ENCODE measurements at places on chromosomes 1 and 21.

DNA sequence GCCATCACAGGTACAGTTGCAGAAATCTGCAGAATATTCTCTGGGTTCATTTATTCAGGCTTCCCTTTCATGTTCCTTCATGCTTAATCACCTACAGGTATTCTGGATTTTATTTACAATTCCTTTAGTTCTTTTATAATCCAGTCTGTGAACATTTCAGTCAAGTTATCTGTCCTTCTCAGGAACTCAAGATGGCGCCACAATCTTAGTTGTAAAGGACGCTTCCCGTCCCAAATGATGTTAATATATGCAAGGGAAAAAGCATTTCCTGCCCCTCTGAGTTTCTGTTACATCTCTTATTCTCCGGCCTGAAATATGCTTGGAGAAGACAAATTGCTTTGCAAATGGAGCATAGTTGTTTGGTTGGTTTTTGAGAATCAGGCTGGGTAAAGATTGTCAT, 19.3 kb downstream of the F3 start:
- no peak for DNase-seq

DNA sequence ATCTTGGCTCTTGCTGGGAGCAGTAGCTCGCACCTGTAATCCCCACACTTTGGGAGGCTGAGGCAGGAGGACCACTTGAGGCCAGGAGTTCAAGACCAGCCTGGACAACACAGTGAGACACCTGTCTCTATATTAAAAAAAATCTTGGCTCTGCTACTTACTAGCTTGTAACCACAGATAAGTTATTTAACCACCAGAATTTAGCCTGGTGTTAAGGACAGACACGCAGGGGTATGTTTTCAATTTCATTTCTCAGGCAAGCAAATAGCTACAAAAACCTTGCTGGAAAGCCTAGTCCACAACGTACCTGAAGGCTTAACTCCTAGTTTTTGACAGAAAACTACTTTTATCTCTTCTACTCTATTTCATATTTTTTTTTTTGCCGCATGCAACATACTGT, 24.8 kb upstream of the GFI1 start:
- DNase-seq: no peak

DNA sequence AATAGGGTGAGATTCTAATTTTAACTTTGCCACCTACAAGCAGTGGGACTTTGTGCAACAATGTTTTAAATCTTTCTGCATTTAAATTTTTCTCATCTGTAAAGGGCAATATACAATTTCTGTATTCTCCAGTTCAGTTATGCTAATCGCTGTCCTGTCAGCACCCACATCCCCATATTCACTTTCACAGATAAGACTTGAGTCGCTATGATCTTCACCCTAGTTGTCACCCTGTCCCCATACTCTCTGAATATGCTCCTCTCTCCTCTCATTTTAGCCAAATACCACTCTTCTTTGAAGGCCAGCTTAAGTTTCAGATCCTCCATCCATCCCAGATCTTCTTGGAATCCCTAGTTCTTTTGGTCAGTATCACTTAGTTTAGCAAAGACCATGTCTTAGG, 8.8 kb downstream of the DDR2 start:
- no peak for DNase-seq

GRCh38 chr1:180261524-180262155, 31.6 kb downstream of the LHX4 start:
- no peak for DNase-seq

DNA sequence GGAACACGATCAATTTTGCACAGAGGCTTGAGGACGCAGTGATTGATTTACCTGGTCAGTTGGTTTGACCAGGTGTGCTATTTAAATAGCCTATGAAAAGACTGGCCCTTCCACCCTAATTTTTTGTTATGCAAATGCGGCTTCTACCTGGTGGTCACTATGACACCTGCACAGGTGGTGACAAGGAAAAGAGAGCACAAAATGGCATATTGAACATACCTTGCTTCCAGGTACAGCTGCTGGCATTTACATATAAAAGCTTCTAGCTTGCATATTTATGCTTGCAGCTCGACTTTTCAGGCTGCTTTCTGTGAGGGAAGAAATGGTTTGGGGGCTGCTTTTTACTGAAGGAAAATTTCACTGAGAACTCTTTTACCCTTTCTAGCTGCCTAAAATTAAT, 15.3 kb upstream of the FMO4 start:
- DNase-seq: no peak

DNA sequence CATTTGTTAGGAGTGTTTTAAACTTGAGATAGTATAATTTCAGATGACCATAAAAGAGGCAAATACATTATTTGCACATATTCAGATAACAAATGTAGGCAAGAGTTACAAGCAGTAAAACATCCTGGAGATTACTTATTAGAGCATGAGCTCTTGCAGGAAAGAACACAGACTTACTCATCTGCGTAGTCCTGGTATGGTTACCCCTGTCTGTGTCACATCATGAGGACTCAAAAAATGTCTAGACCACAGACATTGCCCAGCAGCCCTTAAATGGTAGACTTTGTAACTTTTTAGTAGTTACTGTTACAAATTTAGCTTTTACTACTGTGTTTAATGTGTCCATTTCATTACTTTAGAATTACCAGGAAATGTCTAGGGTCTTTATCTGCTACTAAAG, 12.8 kb downstream of the CACHD1 start:
- DNase-seq: no peak

GRCh38 chr21:44461464-44462001, 6.2 kb downstream of the LRRC3 start:
- no peak for DNase-seq

- no peak for DNase-seq
Observed at GRCh38 chr1:199151634-199152425, 513.0 kb downstream of the PTPRC start.

- no peak for DNase-seq
Observed at GRCh38 chr1:77514921-77515776, 167.3 kb downstream of the ZZZ3 start.

DNA sequence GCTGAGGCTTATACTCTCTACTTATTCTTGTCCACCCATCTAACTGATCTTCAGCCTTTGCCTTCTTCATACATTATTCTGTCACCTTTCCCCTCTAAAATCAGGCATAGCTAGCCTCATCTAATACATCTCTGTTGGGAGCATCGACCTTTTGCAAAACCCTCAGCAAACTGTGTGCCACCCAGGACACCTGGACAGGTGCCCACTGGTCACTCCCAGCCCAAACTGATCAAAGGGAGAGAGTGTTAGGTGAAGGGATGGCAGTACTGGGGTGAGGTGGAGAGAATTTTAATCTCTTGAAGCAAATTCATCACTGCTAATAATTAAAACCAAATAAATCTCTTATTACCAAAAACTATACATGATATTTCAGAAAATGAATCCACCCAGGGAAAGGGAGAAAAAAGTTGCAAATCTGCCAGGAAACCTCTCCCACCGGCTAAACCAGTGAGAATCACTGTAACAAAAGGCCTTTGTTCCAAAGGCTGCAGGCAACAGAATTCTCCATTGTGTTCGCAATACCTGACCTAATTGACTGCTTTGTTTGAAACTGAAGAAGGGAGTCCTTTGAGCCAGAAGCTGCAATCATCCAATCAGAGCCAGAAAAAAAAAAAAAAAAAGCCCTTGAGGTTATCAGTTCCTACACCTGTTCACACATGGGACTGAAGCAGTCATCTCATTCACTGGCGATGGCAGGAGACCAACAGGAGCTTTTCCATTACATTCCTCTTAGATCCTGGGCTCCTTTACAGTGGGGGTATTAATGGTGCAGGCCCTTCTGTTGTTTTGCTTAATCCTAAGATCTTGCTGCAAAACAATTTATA, 172.6 kb downstream of the APP start:
- DNase-seq: no peak

- DNase-seq: no peak
Observed at GRCh38 chr1:32971156-32971555, 6.5 kb upstream of the RNF19B start.

DNA sequence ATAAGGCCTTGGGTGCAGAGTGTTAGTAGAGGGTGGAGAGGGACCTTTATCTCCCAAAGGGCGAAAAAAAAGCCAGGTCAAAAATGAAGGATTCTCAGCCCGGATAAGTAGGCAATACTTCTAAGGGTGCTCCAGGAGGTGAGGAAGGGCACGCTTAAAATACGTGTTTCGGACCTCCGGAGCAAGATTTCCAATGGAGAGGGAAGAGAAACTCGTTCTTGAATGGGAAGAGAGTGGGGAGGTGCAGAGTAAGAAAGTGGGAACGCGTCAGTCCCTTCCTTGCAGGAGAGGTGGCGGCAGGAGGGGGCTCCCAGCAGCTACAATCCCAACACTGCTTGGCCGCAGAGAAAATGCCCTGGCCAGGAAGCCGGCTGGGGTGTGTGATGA, 581 bp downstream of the EFCAB14 start:
- no peak for DNase-seq

- DNase-seq: no peak
Observed at GRCh38 chr1:53306168-53306567, 21.7 kb downstream of the LRP8 start.

DNA sequence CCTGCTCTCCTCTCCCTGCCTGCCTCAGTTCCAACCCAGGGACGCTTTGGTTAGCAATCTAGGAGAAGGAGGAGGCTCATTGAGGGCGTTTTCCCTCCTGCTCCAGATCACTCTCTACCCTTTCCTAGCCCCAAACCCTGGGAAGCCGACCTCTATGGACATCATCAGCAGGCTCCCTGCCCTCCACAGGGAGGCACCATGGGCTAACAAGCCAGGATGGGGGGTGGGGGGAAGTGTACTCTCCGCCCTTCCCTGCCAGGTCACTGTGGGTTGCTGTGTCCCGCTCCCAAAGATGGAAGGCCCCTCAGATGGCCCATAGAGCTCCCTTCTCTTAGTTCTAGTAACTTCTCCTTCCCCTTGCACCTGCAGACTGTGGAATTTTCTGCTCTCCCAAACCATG, 35.7 kb downstream of the KCND3 start:
- no peak for DNase-seq

DNA sequence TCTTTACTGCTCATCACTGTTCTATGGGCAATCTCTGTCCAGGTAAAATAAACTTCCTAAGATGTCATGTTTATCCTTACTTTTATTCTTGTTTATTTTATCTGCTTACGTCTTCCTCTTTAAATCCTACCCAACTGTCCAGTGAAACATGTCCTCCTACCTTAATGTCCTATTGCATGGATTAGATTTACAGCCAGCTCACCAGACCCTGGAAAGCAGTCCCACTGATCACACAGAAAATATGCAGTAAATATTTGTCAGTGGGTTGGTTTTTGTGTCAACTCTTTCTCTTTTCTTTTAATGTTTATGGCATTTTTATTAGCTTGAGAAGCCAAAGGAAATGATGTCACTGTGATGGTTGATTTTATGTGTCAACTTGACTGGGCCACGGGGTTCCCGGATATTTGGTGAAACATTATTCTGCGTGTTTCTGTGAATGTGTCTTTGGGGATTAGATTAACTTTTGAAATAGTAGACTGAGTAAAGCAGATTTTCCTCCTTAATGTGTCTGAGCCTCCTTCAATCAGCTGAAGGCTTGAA, 258.3 kb downstream of the SRGAP2C start:
- no peak for DNase-seq

- DNase-seq: no peak
Observed at GRCh38 chr1:17669866-17670451, 85.2 kb upstream of the ACTL8 start.

- DNase-seq: no peak
Observed at GRCh38 chr1:183694066-183694465, 41.0 kb upstream of the APOBEC4 start.

- DNase-seq: no peak
Observed at GRCh38 chr1:200739702-200740570, 1.2 kb downstream of the CAMSAP2 start.

DNA sequence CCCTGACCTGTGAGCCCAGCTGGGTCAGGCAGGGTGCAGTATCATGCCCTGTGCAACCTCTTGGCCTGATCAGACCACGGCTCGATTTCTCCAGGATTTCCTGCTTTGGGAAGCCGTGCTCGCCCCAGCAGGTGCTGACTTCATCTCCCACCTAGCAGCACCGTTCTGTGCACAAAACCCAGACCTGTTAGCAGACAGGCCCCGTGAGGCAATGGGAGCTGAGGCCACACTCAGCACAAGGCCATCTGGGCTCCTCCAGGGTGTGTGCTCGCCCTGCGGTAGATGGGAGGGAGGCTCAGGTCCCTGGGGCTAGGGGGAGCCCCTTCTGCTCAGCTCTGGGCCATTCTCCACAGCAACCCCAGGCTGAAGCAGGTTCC, 29.6 kb downstream of the SLC19A1 start:
- no peak for DNase-seq

DNA sequence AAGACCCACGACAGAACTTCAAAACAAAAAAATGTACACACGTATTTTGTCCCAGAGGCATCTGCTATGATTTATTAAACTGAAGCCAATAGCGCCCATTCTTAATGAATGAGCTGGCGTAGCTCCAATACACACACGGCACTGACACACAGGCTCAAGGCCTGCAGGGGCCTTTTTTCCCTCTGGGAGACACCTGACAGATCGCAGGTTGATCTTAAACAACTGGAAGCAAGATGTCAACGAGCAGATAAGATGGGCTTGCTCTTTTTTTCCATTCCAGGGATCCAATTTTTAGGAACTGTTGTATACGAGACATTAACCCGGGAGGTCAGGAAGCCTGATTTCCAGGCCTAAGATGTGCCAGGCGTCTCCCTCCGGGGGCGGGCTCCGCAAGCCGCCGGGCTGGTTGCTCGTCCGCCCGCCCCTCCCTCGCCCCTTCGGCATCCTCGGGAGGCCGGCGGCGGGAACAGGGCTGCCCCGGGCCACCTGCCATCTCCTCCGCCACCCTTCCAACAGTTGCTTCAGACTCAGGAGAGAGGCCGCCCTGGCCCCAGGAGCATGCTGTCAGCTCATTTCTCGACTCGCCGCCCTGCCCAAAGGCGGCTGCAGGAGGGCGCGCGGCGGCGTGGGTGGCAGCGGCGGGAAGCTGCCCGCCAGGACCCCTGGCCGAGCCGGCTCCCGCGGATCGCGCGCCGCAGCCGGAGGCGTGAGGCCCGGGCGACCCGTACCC, 735 bp downstream of the TTC13 start:
- peak; percentile 18 for DNase-seq

DNA sequence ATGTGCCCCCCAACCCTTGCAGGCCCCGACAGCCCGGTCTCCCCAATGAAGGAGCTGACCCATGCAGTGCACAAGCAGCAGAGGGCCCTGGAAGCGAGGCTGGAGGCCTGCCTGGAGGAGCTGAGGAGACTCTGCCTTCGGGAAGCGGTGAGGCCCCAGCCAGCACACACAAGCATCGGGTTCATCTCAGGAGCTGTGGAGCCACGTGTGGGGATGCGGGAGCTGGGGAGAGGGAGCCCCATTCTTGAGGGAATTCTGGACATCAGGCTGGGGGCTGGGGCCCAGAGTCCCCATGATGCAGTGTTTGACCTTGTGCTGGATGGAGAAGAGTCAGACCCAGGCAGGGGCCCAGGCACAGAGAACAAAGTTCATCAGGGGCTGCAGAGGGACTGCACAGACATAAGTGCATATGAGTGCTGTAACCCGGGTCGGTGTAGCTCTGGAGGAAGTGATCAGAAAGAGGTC, 4.8 kb downstream of the INAVA start:
- DNase-seq: no peak
